ENCODE measurements at places on chromosomes 5 and 9.

- DNase-seq, result no peak
These were observed 74.8 kb downstream of the ICE1 start for GRCh38 chr5:5497152-5497788.

DNA sequence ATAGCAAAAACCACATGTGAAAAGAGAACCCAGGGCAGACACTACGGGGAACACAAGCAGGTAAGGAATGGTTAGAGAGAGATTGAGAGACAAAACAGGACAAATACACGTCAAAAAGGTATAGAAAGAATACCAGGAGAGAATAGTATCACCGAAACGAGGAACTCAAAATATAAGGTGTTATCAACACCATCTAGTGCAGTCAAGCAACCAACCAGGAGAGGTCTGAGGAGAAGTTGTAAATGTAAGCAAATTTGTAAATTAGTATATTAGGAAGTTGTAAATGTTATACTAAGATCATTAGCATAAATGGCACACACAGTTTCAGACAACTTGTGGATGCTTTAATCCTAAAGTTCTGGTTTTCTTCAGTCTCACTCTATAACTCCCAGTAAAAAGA, 355.5 kb downstream of the EBF1 start:
- DNase-seq, result no peak

DNA sequence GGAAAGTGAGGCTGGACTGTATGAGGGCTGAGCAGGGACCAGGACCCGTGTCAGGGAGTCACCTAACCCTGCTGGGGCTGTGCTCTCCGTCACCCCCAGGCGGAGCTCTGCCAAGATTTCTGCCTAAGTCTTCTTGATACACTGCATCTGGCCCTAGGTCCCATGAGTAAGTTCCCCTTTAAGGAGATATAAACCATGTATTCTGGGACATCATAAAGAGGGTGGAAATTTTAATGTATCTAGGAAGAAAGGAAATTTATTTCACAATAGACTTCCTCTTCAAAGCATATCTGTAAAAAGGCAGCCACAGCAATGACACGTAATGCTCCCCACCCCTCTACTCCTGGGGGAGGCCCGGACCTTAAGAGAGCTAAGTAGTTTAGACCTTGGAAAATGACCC, 183.4 kb downstream of the FBXL7 start:
- no peak for DNase-seq

DNA sequence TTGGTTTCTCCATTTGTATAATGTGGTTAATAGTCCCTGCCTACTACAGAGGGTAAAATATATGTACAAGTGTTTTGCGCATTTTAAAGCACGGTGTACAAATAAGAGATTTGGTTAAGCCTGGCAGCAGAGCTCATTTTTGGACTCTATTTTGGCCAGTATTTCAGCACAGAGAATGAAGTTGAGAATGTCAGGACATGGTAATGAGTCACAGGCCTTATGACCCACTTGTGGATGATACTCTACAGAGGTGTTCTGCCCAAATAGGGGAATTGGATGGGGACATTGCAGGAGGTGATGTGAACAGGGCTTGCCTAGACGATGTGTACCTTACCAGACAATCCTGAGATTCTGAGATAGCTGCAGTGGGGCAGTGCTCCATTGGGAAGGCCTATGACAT, 50.6 kb downstream of the MELK start:
- no peak for DNase-seq

GRCh38 chr9:38622288-38622674, 1.9 kb upstream of the ANKRD18A start:
- DNase-seq, result no peak

GRCh38 chr5:44388321-44389089, 715 bp downstream of the FGF10 start:
- DNase-seq, result no peak

GRCh38 chr9:8904771-8905515, 1105.4 kb upstream of the DMAC1 start:
- DNase-seq, result no peak

DNA sequence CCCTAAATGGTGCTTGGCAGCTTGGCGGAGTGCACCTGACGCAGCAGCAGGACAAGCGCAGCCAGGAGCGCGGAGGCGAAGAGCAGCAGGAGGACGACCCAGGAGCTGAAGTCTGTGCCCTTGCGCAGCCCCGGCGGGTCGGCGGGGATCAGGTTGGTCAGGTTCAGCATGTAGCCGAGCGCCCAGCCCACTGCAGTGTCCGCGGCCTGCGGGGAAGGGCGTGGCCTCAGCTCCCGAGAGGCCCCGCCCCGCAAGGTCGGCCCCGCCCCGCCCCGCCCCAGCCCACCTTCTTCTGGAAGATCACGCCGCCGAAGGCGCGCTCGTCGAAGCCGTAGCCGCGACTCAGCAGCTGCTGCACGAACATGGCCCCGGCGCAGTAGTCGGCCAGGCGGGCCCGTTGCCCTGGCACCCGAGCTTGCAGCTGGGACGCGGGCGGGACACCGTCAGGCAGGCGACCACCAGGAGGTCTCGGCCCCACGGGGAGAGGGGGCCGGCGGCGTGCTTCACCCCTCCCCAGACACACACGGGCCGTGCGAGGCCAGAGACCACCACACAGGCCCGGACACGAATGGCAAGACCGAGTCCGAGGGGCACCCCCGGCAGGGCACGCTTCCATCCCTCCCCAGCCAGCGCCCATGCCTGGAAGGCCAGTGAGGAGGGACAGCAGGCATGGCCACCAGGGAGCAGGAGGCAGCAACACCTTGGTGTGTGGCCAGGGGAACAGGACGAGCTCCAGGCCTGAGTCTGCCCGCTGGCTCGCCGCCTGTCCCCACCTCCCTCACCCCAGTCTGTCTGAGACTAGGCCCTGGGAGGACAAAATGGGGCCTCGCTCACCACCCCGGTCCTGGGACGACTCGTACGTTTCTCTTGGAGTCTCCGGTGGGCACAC, 2.9 kb upstream of the NPDC1 start:
- no peak for DNase-seq

- no peak for DNase-seq
These were observed 5.9 kb downstream of the PNPLA7 start for GRCh38 chr9:137544176-137544760.

GRCh38 chr9:2545881-2546490, 75.6 kb upstream of the VLDLR start:
- no peak for DNase-seq

DNA sequence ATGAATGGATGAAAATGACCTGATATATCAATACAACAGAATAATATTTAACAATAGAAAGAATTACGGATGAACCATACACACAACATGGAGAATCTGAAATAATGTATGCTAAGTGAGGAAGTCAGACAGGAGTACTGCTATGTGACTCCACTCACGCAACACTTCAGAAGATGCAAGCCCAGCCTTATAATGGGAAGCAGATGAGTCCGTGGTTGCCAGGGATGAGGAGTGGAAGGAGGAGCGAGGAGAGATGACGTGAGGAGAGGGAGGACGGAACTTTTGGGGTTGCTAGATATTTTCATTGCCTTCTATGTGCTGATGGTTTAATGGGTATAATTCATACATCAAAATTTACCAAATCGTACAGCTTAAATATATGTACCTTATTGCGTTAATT, 55.4 kb upstream of the ERCC6L2 start:
- no peak for DNase-seq

DNA sequence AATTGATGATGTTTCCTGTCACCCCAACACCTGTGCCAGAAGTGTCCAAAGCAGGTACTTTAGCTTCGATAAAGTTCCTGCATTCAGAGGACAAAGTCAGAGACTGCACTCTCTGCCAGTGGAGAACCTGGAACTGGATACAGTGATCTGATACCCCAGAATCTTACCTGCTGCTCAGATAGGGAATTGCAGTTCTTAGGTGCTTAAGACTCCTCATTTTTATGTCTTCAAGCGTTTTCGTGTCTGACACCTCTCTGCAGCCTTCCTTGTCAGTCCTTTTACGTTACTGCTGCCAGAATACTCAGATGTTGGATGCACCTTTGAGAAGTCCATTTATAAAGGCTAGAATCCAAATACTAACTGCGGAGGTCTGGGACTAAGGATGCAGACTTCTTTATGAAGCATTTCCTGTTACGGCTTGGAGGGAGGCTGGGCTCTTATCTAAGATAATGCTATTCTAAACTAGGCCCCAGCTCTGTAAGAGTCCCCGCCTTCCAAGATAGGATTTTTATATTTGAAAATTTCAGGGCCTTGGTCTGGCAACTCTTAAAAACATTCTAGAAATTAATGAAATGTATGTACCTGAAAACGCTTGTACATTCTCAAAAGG, 1.9 kb downstream of the ISOC1 start:
- no peak for DNase-seq

DNA sequence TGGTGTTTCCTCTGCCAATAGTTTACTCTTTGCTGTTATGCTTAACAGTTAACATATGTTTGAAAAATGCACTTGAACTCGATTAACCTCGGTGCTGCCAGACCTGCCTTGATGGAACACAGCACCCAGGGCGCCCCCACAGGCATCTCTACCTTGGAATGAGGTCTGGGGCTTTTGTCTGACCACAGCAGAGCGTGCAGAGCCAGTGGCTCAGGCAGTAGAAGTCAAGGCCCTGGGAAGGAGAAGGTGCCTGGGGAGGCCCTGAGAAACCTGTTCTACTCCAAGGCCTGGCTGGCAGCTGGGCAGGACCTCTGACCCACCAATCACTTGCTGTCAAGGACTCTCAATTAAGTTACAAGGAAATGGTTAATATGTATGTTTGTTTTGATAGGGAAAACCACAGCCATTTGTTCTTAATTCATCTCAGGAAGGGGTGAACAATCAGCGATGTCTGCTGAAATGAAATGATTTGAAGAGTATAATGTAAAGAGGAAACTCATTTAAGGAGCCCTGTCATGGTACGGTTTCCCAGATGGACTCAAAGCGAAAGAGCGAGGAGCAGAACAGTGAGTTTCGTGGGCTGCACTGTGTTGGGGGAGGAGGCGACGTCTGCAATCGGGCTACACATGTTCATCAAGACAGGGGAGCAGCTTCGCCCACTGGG, 21.9 kb downstream of the MACROH2A1 start:
- DNase-seq, result no peak

GRCh38 chr9:121840838-121841760, 189.7 kb downstream of the DAB2IP start:
- DNase-seq, result no peak

- DNase-seq, result no peak
These were observed 3.7 kb downstream of the TLN1 start for GRCh38 chr9:35728041-35728971.
